ENCODE measurements at places on chromosomes 13 and 19.

- no peak for DNase-seq
Observed at GRCh38 chr19:33299051-33299688, 3.2 kb downstream of the CEBPA start.

DNA sequence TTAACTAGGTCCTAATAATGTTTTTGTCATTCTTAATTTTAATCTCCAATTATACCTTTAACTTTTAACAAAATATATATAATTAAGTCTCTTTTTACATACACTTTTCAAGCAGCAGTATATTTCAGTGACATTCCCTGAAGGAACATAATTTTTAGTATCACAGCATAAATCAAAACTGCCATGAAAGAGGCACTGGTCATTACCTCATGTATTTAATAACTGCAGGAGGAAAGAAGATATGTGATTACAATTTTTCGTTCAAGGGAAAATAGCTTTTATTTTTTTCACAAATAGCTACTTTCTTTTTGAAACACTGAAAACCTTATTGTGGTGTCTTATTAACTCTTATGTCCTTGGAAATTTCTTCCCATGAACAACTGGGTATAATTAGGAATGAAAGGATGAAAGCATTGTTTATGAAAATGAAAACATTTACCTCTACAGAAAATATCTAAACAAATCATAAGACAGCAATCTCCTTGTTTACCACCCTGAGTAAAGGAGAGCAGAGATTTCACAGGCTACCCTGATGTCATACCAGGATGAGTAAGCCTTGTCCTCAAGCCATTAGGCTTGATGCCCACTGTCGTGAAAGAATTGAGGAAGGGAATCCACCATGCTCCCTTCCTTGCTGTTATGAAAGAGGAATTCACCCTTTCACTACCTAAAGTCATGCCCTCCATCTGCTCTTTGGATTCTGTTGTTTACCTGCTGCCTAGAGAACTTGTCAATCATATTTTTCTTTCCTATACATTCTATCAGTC, 877.2 kb upstream of the PCDH20 start:
- no peak for DNase-seq

- peak; percentile 3 for DNase-seq
Observed at GRCh38 chr13:43088093-43088511, 64.7 kb downstream of the DNAJC15 start.

GRCh38 chr13:48977286-48977625, 1.5 kb downstream of the FNDC3A start:
- DNase-seq: no peak

- DNase-seq: no peak
Observed at GRCh38 chr19:49581007-49581508, at the start of gene PRRG2. Gene PRRG2, plus strand, starts transcription at chr19:49581316. Its CDS starts 1,904 bp downstream, at chr19:49583220.

- no peak for DNase-seq
Observed at GRCh38 chr19:7153022-7153421, 83.5 kb downstream of the ZNF557 start.

DNA sequence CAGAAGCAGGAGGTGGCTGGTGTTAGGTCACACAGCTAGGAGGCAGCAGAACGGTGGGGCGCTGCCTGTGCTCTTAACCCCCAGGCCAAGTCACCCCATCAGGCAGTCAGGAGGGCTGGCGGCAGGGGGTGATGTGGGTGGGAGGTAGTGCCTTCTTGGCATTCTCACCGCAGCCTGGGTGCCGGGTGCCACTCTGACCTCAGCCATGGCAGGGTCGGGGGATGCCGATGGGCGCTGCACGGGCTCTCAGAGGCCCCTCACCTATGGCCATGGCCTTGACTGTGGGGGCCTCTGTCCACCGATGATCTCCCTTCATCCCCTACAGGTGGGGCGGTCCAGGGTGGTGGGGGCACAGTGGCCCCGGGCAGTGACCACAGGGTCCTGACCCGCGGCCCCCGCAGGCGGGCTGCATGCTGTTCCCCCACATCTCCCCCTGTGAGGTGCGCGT, 5.6 kb downstream of the PTOV1 start:
- no peak for DNase-seq

DNA sequence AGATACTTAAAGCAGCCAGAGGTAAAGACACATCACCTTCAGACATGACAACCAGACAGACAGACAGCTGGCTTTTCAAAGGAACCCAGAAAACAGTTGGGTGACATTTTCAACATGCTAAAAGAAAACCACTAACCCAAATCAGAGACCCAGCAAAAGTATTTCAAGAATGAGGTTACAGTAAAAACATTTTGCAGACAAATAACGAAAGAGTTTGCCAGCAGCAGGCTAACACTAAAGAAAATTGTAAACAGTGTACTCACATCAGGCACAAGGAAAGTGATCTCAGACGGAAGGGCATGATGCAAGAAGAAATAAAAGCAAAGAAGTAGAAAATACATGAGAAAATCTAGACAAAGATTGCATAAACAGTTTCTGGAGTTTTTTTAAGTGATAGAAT, 46.4 kb downstream of the AP1M1 start:
- peak; percentile 20 for DNase-seq

- no peak for DNase-seq
Observed at GRCh38 chr19:8494158-8494557, 8.3 kb downstream of the PRAM1 start.

DNA sequence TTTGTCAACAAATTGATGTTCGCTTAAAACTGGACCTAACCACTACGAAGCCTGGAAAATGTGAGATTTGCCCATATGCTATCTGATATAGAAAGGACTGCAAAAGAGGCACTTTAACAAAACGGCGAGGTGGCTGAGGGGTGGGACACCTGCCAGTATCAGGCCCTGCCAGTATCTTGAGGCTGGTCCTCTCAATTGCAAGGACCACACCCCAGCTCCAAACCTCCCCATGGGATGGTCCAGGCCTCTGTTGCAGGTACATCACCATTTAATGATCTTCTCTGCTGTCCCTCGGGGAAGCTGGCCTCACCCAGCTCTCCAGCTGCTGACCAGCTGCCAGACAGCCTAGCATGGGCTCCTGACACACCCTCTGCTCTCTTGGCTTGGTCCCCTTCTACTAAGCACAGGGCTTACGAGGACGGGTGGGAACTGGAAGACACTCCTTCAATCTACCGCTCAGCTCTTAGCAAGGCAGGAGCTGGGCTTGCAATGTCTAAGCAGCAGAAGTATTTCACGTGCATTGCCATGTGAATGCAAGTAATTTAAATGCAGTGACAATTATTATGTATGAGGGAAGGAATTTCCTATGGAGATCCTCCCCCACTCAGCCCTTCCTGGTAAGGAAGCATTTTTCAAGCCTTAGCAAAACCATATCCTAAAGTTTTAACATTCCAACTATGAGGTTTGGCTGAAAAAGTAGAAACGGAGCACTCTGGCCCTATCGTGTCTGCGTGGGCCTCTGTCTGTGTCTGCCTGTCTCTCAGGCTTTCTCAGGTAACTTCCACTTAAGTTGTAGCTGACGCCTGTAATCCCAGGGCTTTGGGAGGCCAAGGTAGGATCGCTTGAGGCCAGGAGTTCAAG, 63.9 kb downstream of the LATS2 start:
- no peak for DNase-seq

- DNase-seq: no peak
Observed at GRCh38 chr19:7907122-7907521, 3.4 kb downstream of the MAP2K7 start.

- DNase-seq: no peak
Observed at GRCh38 chr19:53870485-53870844, 2.8 kb downstream of the MYADM start.

GRCh38 chr19:3785451-3785937, 687 bp downstream of the MATK start:
- DNase-seq: no peak

DNA sequence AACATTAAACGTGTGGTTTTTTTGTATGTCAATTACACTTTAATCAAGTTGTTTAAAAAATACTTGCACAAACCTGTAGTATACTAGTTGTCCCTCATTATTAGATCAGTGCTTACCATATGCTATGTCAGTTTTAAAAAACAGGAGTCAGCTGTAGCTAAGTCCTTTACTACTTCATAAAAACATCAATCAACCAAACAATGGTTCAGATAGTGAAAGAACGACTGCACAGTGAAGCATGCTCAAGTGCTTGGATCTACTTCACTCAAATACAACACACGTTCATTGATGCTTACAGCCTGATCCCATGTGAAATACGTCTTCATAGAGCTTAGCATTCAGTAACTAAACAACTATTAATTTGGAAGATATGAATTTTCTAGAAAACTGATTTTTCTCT, 225.0 kb downstream of the FGF14 start:
- no peak for DNase-seq

GRCh38 chr13:91270031-91270430, 77.5 kb upstream of the MIR17HG start:
- DNase-seq: no peak

GRCh38 chr13:23513455-23513854, 56.8 kb upstream of the TNFRSF19 start:
- DNase-seq: no peak

DNA sequence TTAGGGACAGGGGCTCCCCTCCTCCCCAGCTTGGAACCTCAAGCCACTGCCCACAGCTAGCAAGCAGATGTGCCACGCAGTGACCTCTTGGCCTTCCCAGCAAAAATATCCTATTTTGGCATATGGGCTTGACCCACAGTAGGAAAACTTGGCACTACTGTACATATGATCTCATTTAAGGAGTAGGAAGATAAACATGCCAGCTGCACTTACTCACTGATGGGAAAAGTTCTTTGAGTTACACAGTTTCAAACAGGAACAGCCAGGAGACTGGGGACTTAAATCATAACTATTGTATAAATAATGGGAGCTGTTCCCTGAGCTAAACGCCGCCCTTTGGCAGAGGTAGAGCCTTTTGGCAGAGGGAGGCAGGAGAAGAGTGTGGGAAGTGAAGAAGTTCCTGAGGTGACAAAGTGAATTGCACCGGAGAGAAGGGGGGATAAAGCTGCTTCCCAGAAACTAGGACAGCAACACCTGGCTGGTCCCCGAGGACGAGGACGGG, 6.1 kb downstream of the SACS start:
- no peak for DNase-seq

GRCh38 chr19:40257096-40257517, 28.0 kb downstream of the AKT2 start:
- no peak for DNase-seq

- no peak for DNase-seq
Observed at GRCh38 chr13:109212650-109213049, 573.7 kb downstream of the IRS2 start.

GRCh38 chr19:19214892-19215291, 3.1 kb downstream of the NCAN start:
- DNase-seq: no peak

DNA sequence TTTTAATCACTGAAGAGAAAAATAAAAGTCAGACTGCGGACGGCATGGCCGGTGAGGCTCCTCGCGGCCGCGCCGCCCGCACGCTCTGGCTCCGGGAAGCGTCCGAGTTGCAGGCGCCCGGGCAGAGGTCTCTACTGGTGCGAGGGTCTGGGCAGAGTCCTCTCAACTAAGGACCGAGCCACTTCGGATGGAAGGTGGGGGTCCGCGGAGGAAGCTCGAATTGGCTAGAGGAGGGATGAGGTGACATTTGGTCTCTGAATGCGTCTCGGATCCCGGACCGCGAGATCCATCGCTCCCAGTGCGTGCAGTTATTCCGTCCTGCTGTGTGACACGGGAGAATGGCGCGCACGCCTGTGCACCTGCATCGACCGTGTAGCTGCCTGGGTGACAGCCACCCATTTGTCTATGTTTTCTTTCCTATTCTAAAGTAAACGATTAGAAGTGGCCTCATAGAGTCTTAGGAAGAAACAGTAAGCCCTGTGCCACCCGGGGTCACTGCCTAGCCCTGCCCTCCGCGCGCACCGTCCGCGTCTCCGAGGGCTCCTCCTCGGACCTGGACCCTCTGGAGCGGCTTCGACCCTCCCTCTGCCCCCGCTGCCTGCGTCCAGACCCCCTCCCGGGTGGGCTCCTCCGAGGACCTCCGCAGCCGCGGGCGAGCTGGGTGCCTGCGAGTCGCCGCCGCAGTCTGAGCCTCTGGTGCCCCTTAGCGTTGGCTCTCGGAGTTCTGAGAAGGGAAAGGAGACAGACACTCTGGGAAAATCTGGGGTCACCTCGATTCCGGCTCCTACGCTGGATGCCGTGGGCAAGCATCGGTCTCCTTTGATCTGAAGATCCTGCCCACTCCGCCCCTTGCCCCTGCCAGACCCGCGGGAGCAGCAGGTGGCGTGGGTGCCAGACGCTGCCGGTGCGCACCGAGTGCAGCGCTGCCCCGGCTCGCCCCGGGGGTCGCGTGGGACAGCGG, 347.4 kb downstream of the LIG4 start:
- DNase-seq: no peak

GRCh38 chr13:50128428-50128931, 113.2 kb downstream of the KCNRG start:
- no peak for DNase-seq

DNA sequence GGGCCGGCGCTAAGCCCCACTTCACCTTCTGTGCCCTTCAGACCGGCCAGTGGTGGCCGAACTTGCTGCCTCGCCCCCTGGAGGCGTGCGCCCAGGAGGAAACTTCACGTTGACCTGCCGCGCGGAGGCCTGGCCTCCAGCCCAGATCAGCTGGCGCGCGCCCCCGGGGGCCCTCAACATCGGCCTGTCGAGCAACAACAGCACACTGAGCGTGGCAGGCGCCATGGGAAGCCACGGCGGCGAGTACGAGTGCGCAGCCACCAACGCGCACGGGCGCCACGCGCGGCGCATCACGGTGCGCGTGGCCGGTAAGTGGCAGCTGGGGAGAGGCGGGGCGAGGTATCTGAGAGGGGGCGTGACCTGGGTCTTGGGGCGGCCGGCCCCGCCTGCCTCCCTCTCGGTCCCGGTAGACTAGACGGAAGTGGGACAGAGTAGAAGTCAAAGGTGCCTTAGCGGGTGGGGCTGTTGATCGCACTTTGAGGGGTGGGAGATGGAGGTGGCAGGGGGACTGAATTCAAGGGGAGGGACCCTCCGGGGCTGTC, 5.6 kb downstream of the ICAM5 start:
- DNase-seq: peak; percentile 70

DNA sequence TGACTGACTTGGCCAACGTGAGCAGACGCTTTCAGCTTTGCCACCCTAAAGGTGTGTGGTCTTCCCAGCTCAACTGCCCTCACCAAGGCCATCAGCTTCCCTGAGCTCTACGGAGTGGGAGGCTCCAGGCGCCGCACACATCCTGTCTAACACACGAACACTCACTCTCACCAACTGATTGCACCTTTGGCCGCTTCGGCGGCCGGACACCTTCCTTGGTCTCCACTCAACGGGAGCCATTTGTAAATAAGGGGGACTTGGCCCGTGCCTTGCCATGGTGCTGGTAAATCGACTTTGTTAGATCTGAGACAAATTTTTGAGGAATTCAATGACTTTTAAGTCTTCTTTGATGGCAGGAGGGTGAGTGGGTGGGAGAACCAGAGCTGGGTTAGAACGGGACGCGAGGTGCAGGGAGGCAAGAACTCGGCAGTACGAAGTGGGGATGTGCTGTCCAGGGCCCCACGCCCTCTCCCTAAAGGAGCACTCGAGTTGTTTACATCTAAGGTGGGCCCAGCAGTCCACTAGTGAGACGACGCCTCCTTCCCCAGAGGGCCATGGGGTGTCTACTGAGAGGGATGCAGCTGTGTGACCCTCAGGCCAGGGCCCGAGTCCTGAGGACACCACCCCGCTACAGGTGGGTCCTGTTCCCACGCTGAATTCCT, 4.4 kb downstream of the C13orf46 start:
- no peak for DNase-seq

Data from CD4-positive, alpha-beta T cell treated with Interleukin-6 at 100 ng/mL for 8 hours (primary cell).